Stimulated activated CD4-positive, alpha-beta T cell treated with anti-CD3 and anti-CD28 coated beads, Interleukin-1b, Interleukin-23, amount 100 ng/mL, for 24 hours (primary cell): ENCODE measurements at places on chromosomes 11 and 22.

- no peak for DNase-seq
Observed at GRCh38 chr11:86551288-86552092, 120.9 kb downstream of the ME3 start.

GRCh38 chr11:112499153-112499880 lies 238.7 kb upstream of the PLET1 start:
- no peak for DNase-seq

GRCh38 chr22:27377501-27378295 lies 423.9 kb downstream of the MN1 start:
- DNase-seq = no peak

DNA sequence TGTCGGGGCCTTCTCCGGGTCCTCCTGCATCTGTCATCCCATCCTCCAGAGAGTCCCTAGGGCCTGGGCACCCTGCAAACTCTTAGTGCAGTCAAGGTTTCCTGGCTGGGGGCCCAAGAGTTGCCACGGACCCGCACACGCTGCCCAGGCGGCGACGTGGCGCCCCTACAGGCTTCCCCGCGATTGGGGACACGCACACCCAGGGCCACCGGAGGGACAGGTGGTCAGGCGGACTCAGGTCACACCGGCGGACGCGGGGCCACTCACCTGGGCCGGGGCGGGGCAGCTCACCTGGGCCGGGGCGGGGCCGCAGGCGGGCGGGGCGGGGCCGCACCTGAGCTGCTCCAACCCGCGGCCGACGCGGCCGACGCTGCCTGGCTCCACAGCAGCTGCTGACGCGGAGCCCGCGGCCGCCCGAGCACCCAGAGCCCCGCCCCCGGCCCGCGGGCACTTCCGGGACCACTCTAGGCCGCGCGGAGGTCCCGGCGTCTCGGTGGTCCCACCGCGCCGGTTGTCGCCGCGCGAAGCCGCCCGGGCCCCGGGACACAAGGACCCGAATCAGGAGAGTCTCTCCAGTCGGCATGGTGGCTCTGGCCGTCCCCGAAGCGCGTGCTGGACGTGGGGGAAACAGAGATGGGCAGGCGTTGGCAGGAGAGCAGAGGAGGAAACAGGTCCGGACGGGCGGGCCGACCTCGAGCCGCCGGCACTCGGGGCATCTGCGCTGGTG lies at the start of gene ZNF70:
TSS of gene ZNF70 (minus strand) at position 399 of the 727 bp plus-strand sequence. CDS start 5,972 bp downstream, outside the sequence.
- DNase-seq = peak; percentile 73

DNA sequence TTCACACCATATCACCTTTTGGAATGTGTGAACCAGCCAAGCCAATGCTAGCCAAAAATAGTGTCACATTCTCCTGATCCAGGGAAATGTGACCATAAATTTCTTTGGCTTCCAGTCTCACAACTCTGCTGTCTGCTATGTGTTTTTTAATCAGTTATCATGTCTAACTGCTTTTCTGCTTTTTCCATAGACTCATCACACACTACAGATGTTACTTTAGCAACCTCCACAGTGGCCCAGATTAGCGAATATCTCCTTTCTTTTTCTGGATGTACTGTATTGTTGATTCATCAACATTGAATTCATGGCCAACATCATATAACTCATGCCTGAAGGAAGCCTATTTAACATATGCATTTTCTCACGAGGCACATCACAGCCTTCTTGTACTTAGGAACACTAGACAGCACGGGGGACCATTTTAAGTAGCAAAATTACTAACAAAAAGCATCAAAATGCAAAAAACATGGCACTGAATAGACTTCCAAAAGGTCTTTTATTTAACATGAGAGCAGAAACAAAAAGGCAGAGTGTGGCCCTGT lies 73.1 kb upstream of the POU2AF2 start:
- DNase-seq = no peak

DNA sequence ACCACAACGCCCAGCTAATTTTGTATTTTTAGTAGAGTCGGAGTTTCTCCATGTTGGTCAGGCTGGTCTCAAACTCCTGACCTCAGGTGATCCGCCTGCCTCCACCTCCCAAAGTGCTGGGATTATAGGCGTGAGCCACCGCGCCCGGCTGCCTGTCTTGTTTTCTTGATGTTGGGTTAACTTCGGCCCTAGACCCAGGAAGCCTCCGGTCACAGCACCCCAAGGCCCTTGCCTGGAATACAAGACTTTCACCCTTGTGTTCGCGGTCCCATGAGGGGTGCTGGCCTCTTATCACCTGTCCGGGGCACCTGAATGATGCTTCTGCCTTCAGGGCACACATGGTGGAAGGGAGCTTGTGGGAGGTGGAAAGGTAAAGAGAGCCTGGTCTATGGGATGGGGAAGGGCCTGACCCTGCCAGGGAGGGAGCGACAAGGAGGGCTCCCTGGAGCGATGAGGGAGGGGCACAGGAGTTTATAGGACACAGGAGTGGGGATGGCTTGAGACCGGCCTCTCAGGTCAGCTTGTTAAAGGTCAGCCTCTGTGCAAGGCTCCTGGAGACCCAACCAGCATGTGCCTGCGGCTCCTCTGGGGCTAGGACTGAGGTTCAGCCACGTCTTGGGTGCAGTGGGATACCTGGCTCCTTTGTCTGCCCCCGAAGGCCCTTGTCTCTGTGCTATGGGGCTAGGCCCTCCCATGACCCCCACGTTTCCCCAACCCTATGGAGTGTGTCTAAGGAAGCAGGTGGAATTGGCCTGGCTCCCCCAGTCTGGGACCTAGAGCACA lies 34.7 kb upstream of the GRAMD4 start:
- no peak for DNase-seq

- DNase-seq = no peak
Observed at GRCh38 chr22:44037519-44038375, 13.6 kb downstream of the PARVB start.

DNA sequence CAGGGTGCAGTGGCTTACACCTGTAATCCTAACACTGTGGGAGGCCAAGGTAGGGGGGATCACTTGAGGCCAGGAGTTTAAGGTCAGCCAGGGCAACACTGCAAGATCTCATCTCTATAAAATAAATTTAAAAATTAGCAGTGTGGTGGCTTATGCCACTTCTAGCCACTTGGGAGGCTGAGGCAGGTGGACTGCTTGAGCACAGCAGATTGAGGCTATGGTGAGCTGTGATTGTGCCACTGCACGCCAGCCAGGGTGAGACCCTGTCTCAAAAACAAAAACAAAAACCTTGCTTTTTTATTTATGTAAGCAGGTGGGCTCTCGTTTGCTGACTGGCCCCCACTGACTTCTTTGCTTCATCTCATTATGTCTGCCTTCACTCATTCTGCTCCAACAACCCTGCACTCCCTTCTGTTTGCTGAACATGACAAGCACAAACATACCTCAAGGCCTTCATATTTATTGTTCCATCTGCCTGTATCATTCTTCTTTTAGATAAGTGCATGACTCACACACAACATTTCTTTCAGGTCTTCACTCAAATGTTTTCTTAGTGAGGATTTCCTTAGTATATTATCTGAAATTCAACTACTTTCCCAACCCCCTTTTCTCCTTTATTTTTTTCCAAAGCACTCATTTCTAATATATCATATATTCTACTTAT lies 32.4 kb upstream of the CLNS1A start:
- DNase-seq = no peak

GRCh38 chr11:1924646-1925372 lies 5.3 kb downstream of the TNNT3 start:
- no peak for DNase-seq

- no peak for DNase-seq
Observed at GRCh38 chr11:1225386-1226225, 2.7 kb downstream of the MUC5B start.

GRCh38 chr22:46233231-46233630 lies 16.9 kb downstream of the CDPF1 start:
- DNase-seq = no peak
